Ecto neural progenitor cell (in vitro differentiated cells): ENCODE measurements at places on chromosomes 7 and 10.

- DNase-seq: no peak
These were observed 1.5 kb downstream of the PDCD4 start for GRCh38 chr10:110872984-110873923.

- DNase-seq: peak; percentile 85
These were observed 52.3 kb upstream of the ENO4 start for GRCh38 chr10:116796910-116797513.

DNA sequence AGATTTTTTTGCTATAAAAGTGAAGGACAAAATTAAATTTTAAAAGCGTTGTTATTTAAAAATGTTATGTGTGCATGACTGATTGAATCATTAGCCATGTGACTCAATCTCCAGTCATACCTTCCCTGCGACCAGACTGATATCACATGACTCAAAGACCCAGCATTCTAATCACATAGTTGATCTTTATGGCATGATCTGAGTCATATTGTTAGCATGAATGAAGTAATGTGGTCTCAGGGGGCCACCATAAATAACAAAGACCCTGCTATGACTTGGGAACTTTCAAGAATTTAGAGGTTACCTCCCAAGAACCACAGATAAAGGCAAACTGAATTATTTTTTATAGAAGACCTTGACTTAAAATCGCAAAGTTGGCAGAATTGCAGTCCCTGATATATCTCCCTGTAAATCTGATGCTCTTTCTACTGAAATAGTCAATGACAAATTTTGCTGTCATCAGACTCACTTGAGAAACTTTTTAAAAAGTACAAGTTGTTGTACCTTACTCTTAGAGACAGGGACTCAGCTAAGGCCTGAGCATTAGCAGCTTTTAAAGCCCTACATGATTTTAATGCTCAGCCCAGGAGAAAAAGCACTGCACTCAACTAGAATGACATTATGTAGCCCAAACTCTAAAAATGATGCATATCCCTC, 717.3 kb downstream of the XPNPEP1 start:
- no peak for DNase-seq

- no peak for DNase-seq
These were observed 102.4 kb upstream of the LRGUK start for GRCh38 chr7:134024739-134025138.

DNA sequence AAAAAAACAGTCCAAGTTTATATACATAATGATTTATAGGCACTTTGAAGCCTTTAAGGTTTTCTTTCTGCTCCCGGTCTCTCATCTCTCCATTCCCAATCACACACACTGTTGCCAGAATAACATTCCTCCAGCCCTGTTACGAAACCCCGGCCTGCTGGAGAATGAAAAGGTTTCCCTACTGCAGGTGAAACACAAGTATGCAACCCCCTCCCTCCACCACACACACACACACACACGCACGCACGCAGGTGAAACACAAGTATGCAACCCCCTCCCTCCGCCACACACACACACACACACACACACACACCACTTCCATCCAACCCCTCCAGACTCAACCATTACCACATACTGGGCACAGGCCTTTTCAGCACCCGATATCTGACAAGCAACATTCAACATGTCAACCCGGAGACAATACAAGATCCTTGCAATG, 87.5 kb downstream of the PARD3 start:
- no peak for DNase-seq

GRCh38 chr10:104288355-104288754, 19.4 kb downstream of the GSTO2 start:
- DNase-seq: no peak

DNA sequence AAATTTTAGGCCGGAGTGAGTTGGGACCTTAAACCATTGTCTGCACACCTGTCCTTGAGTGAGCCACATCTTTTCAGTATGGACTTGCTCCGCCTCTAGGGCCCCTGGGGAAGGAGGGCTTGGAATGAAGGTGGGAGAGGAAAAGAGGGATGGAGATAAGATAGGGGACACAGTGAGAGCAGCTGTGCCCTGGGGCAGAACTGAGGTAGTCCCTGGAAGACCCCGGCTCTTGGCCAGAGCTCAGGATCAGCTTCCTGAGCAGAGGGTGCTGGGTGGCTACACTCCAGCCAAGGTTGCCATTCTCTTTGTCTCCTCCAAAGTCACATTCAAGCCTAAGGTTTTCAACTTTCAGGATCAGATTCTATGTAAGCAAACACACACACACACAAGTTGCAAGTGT, 82.0 kb downstream of the MKI67 start:
- DNase-seq: no peak

DNA sequence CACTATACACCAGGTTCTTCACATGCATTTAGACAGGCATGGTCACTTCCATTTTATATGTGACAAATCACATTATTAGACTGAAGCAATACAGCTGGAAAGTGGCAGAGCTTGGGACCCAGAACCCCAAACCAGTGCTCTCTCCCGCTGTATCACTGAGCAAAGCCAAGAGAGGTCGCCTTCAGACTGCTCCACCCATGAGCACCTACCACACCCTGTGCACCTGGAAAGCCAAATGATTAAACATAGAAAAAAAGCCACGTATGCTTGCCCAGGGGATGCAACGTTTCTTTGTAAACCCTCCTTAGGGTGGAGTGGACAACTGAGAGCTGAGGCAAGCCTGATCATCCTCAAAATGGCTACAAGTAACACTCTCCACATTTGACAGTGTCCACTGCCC, 72.5 kb downstream of the CCDC6 start:
- DNase-seq: no peak

- DNase-seq: peak; percentile 69
These were observed 4.4 kb upstream of the TBX20 start for GRCh38 chr7:35258125-35258867.

DNA sequence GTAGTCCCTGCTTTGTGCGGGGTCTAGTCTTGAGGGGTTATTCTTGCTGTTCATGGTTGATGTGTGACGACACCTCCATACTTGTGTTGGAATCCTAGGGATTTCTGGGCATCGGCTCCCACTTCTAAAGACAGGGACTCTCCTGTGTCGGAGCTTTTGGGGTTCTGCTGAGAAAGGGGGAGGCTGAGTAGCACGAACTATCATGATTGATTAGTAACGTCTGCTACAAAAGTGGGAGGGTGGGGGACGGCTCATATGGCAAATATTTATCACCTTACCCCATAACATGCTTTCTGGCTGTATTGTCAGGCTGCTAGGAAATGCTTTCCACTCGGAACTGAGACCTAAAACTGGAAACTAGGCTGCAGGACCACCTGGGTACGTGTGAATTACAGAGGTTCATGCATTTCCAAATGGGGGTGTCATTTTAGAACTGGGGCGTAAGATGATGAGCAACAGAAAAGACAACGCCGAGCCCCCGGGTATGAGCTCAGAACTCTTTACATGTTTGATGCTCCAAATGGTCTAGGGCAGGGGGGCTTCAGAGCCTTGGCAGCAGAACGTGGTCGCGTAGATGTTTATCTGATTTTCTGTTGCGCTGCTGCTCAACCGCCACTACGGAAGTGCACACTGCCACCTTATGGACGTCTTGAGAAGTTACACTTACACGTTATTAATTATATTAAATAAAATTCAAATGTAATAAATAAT, 15.1 kb upstream of the NME8 start:
- no peak for DNase-seq

- DNase-seq: no peak
These were observed 527.6 kb upstream of the SORCS1 start for GRCh38 chr10:107692072-107692471.

GRCh38 chr10:132429281-132430230, 32.6 kb downstream of the PWWP2B start:
- DNase-seq: no peak

- no peak for DNase-seq
These were observed 152.4 kb downstream of the RNF133 start for GRCh38 chr7:122546496-122546895.

DNA sequence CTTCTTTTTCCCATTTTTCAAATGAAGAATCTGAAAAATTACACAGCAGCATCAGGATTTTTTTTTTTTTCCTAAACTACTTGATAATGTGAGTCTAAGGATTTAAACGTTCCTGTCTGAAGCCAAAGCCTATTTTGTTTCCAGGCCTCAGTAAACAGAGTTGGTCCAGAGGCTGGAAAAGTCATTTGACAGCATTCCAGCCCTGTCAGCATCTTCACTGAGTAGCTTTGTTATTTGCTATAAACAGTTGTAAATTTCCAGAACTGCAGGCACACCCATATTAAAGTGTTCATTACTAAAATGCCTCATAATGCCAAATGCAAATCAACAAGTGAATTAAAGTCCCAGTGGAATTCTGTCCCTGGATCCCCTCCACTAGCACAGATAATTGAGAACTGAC, 35.5 kb upstream of the KMT2E start:
- no peak for DNase-seq

GRCh38 chr10:44233561-44234482, 151.1 kb downstream of the CXCL12 start:
- DNase-seq: peak; percentile 93

GRCh38 chr10:63058236-63058635, 74.9 kb upstream of the NRBF2 start:
- DNase-seq: no peak

DNA sequence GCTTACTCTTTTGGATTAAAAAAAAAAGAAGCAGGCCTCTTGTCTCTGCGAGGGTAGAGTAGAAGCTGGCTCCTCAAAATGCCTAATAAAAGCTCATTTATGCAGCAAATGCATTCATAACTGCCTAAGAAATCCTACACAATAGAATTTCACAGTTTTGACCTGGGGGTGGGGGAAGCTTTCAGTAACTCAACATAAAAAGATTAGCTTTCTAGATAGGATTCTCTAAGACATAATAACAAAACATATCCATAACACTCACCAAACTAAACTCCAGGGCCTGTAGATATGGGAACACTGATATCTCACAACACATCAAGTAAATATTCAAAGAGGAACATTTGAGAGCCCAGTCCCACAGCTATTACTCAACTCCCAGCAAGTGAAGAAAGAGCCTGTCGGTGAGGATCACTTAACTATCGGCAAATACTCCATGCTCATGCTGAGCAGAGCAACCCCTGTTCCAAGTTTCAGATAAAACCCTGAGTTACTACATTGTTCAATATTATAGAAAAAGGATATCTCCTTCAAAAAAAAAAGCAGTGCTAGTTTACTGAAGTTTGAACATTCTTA, 88.1 kb downstream of the COBL start:
- DNase-seq: no peak

DNA sequence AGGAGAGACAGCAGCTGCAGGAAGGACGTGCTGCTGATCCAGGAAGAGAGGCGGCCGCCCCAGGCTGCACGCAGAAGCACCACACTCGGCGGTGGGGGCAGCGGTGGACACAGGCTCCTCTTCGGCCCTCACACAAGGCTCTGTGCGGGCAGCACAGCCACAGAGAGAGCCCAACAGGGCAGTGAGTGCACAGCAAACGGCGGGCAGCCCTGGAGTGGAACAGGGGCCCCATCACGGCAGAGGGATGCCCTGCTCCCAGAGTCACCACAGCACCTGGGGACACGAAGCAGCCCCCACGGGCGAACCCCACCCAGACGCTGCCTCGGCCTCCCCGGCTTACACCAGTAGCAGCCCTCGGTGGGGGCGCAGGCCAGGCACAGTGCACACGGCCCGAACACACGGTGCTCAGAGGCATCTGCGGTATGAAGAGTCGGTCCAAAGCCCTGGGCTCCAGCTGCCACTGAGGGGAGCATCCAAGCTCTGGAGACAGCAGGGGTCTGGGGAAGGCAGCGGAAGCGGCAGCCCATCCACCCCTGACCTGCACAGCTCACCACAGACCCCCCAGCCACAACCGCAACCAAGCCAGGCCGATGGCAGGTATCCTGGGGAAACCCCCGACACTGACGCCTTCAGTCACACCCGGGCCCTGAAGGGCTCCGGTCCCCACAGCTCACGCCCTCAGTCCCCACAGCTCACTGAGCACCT, 16.8 kb downstream of the NUDT1 start:
- peak; percentile 41 for DNase-seq

- no peak for DNase-seq
These were observed 327.2 kb downstream of the KCNMA1 start for GRCh38 chr10:77310288-77310840.

DNA sequence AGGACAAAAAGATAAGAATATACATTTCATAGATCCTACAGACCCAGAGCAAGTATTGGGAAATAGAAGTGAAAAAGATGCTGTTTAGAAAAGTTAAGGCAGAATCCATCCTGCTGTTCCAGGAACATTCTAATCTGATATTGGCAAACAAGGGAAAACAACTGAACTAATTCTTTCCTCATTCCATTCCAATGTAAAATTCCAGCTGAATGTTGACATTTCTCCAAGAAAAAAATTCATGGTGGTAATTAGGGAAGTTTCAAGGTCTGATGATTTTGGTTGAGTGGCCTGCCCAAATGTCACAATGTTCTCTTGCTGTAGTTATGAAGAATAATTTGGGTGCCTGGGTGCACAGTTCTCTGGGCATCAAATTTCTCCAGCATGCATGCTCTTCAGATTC, 15.2 kb downstream of the PIP start:
- no peak for DNase-seq

GRCh38 chr10:117382861-117383260, 7.6 kb upstream of the PDZD8 start:
- no peak for DNase-seq

- DNase-seq: no peak
These were observed 69.1 kb downstream of the TFPI2 start for GRCh38 chr7:93821463-93821862.

- peak; percentile 96 for DNase-seq
These were observed 992 bp upstream of the IGF2BP3 start for GRCh38 chr7:23471106-23471859.

DNA sequence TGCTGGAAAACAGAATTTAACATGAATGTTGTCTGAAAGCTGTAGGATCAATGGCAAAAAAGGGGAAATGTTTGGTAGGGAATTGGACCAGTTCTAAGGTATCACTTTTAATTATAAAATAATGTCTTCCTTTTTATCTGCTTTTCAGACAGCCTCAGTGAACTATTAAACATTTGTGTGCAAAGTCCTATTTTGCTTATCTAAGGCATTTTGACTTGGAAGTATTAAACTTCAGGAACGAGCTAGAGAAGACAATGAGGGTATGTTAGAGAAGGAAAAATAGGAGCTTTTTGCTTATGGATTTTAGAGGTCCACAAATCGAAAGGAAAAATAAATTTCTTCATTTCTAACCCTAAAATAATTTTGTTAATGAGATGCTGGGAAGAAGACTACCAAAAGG, 63.3 kb downstream of the PODXL start:
- DNase-seq: no peak

GRCh38 chr7:1638215-1638661, 31.8 kb upstream of the ELFN1 start:
- peak; percentile 61 for DNase-seq

GRCh38 chr10:84391326-84391725, 62.9 kb downstream of the CCSER2 start:
- DNase-seq: no peak

DNA sequence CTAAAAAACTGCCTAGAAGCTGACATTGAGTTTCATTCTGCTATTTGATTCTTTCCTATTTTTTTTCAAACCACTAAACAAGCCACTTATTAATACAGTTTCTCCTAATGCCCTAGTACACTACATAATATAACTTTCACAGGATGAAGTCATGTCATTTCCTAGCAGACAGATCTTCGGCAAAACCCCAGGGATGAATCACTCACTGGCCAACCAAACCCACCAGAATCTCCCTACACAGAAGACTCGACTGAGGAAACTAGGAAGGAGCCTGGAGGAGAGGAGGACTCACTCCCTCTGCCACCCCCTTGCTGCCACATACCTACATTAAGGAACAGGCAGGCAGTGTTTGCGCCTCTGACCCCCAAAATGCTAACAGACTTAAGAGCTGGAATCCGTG, 33.4 kb downstream of the XPNPEP1 start:
- DNase-seq: no peak
